ENCODE measurements at places on chromosomes 2 and 18. TPM values are rescaled to one million over a fixed set of nuclear protein-coding genes. Genes with fewer than 3 reads are reported as not detected.

Gene MYO7B
- 0.65 TPM for total RNA-seq

Gene ZSWIM2
- not detected for total RNA-seq

Gene SLC8A1
- 9.3 TPM for total RNA-seq

Gene LBH
- 123 TPM for total RNA-seq

Gene BCL2L11
- 11.7 TPM for total RNA-seq

Gene HOXD4
- total RNA-seq = 14.5 TPM

Gene CHRND
- not detected for total RNA-seq

Gene MOGAT1
- total RNA-seq = not detected

Gene HOXD9
- total RNA-seq = 5.7 TPM

Gene ALK
- total RNA-seq = not detected

Gene TUBA3D
- total RNA-seq = not detected

Gene ASXL3
- total RNA-seq = 0.33 TPM

Gene POTEJ
- total RNA-seq = not detected

Gene FEV
- not detected for total RNA-seq

Gene ARHGAP25
- total RNA-seq = not detected

Gene SERPINB3
- total RNA-seq = not detected
